GF-D8 (cell line): ENCODE measurements at places on chromosomes 1 and 21.
A peak's percentile ranks its signal among the peaks of the same experiment; 100 is the strongest.

GRCh38 chr1:56433056-56433577 is 146.2 kb downstream of the PLPP3 start:
- no peak for DNase-seq

DNA sequence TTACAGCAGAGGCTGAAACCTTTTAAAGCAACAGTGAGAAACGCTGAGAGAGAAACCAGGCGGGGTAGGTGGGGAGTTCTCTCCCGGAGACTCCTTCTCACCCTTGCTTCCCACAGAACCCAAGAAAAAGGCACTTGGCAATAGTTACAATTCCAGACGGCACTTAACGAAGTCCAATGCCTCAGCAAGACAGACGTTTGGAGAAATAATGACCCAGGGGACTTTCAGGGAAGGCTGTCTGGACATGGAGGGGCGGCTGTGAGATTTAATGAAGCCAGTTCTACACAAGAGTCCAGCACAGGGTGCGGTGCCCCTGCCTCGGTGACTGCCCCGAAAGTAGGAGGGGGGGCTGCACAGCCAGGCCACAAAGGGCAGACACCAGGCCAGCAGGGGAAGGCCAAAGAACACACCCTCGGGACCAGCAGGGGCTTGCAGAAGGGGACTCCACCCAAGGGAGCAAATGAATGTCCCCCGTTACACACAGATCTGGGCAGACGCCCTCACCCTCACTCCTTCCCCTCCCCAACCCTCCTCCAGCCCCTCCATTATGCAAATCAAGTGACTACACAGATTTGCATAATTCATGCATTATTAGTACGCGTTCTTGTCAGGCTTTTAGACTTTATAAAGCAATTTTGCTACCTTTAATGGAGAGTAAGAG is 26.3 kb downstream of the KCNN3 start:
- no peak for DNase-seq

DNA sequence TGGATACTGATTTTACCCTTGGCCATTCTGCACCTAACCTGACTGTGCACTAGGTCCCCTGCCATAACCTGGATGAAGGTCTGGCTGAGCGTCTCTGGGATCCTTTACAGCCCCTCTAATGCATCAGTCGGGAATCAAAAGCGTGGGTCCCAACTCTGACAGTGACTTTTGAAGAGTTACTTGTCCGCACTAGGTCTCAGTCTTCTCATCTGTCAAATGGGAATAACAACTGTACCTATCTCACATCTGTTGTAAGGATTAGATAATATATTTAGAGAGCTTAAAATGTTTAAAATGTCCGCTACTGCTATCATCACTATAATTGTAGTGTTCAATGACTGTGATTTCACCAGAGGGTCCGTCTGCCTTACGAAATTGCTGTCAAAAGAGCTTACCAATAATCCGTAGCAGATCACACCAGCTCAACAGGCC is 746 bp downstream of the TADA1 start:
- DNase-seq = no peak

- DNase-seq = no peak
Measured at GRCh38 chr1:52771384-52771783, 45.1 kb downstream of the ZYG11B start.

GRCh38 chr1:200131551-200132125 is 104.1 kb downstream of the NR5A2 start:
- DNase-seq = no peak

DNA sequence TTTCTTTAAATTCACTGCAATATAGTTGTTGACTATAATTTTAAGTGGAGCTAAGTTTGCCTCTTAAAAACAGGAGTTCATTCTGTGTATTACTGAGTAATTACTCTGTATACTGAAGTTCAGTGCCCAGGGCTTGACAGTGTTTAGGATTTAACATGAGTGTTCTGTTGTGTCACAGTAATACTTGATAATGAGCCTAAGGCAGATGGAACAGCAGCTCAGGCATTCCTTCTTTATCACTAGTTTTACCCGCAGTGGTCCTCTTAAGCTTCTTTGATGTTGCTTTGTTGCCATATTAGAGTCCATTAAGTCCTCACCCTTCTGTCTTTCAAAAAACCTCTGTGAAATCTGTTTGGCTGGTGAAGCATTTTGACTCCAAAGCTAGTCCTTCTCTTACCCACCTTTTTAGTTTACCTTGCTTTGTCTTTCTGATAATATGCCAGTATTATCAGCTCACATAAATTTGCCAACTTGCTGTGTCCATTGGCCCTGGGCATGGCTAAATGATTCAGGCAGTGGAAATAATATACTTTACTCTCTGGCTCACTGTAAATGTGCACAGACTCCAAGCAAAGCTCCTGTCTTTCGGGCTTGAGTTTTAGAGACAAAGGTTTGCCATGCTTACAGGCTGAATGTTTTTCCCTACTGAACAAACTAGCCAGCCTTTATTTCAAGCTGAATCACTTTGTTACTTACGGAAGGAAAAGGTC is 17.7 kb downstream of the HIPK1 start:
- no peak for DNase-seq

- no peak for DNase-seq
Measured at GRCh38 chr1:62436039-62436465, 797 bp upstream of the USP1 start.

DNA sequence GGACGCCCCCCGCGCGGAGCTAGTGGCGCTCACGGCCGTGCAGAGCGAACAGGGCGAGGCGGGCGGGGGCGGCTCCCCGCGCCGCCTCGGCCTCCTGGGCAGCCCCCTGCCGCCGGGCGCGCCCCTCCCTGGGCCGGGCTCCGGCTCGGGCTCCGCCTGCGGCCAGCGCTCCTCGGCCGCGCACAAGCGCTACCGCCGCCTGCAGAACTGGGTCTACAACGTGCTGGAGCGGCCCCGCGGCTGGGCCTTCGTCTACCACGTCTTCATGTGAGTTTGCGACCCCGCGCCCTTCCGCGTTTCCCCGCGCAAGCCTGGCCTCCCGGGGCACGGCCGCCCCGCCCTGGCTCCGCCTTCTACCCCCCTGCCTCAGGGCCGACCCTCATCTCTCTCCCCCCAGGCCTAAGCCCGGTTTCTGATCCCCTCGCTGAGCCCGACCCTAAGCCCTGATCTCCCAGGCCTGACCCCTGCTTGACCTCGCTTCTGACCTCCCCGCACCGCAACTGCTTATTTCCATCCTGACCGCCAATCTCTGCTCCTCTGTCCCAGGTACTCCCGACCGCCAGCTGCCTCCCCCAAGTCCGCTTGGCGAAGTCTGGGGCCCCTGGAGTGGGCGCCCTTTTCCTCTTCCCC is 669 bp downstream of the KCNQ4 start:
- no peak for DNase-seq

GRCh38 chr1:43282220-43283195 is 2.9 kb downstream of the C1orf210 start:
- DNase-seq = no peak

- DNase-seq = peak; percentile 80
Measured at GRCh38 chr1:12344596-12345349, 114.9 kb downstream of the VPS13D start.

GRCh38 chr1:239283216-239283615 is 103.2 kb upstream of the CHRM3 start:
- no peak for DNase-seq

GRCh38 chr1:8412183-8412831 is 94.4 kb downstream of the SLC45A1 start:
- DNase-seq = no peak

DNA sequence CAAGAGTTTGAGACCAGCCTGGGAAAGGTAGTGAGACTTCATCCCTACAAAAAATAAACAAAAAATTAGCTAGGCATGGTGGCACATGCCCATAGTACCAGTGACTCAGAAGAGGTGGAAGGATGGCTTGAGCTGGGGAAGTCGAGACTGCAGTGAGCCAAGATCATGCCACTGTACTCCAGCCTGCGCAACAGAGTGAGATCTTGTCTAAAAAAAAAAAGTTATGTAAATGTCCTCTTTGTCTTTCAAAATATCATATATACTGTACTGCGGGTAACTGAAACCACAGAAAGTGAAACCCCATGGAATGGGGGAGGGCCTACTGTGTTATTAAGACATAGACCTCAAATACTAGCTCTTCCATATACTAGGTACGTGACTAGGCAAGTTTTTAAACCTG is 20.8 kb downstream of the ACADM start:
- DNase-seq = peak; percentile 73

GRCh38 chr1:214027498-214027897 is 39.7 kb downstream of the PROX1 start:
- no peak for DNase-seq

DNA sequence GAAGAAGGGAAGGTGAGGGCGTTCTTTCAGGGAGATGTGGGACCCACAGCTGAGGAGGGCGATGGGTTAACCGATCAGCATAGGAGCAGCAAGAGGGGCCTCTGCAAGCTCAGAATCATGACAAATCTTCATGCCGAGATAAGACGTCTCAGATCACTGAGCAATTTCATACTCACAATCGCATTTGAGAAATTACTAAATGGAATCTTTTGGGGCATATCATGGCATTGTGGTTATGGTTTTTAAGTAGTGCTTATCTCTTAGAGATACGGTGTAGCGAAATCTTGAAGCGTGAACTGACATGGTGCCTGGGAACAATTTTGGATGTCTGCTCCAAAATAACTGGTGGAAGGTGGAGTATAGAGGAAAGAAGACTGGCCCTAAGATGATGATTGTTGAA is 6.2 kb downstream of the TNNT2 start:
- DNase-seq = no peak

GRCh38 chr1:32759521-32759981 is 57.0 kb upstream of the SYNC start:
- no peak for DNase-seq

DNA sequence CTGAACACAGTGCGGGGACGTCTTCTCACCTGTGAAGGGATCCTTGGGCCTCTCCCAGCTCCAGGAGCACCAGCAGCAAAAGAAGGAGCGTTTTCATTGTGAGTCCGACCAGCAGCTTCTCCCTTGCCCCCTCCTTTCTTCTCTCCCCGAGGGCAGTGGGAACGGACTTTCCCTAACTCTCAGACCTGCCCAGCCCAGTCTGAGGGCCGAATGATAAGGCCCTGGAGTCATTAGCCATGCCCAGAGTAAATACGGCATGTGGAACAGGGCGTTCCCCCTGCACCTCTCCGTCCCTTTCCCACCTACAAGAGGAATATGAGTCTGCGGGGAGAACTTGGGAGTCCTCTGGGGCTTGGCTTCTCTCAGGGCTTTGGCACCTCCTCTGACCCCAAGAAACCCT is at the start of gene CTSE:
TSS of gene CTSE (minus strand) at position 201 of the 400 bp plus-strand sequence. CDS start at position 97, 104 bp downstream.
- DNase-seq = no peak

DNA sequence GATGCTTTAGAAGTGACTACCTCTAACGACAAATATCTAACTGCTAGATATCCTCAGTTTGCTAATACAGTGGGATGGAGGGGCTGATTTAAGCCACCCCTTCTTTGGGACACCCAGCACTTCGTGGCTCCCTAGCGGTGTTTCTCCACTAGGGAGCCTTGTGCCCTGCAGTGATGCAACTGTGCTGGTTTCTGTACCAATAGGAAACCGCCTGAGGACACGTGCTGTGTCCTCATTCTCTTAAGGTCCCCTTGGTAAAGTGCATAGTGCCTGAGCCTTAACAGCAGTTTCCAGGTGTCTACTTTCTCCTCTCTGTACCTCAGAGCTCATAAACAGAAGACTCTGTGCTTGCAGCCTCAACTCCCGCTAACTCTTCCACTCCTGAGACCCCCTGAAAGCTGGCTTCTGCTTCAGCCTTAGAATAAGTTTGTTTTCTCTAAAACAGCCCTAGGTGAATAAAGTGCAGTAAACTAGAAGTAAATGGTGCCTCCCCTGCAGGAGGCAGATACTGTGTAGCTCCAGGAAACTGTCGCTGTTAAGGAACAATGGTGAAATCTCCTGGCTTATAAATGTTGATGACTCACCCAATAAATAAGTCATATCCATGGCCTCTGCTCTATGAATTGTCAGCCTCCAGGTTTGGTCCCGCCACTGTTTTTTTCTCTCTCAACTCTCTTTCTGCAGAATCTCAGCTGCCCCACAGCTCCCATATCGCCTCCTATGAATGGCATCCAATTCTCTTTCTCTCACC is 130.4 kb downstream of the AK5 start:
- DNase-seq = peak; percentile 87

DNA sequence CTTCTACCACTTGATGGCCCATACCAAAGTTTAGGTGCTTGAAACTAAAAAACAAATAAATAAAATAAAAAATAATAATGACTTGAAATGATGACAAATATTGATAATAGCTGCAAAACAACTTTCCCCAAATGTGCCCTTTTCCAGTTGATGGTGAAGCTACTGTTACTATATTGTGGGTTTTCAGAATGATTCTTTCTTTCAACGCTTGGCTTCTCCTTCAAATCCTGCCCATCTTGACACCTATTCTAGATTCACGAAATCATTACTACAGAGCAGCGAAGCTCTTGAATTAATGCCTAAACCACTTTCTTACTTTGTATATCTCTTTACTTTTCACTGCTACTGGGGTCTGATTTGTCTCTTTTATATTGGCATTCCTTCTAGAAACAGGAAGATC is 9.2 kb upstream of the C1orf141 start:
- DNase-seq = no peak

DNA sequence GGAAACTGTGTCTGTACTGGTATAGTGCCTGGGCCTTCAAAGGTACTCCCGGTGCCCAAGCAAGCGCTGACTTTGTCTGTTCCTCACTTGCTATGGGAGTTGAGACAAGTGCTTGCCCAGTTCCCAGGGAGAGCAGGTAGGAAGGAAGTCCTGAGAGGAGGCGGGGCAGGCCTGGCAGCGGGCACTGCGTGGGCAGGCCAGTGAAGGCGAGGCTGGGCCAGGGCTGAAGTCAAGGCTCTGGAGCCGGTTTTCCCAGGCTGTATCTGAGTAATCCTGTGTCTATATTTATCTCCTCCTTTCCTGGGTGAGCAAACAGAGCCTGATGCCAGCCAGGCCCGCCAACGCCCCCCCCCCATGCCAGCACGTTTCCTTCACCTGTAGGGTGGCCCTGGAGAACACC is 15.9 kb upstream of the EDN2 start:
- DNase-seq = no peak

- no peak for DNase-seq
Measured at GRCh38 chr1:66315671-66316070, 218.3 kb upstream of the SGIP1 start.

- DNase-seq = no peak
Measured at GRCh38 chr1:3027611-3028371, 6.5 kb downstream of the ACTRT2 start.

- no peak for DNase-seq
Measured at GRCh38 chr1:99820546-99820945, 29.6 kb upstream of the AGL start.

DNA sequence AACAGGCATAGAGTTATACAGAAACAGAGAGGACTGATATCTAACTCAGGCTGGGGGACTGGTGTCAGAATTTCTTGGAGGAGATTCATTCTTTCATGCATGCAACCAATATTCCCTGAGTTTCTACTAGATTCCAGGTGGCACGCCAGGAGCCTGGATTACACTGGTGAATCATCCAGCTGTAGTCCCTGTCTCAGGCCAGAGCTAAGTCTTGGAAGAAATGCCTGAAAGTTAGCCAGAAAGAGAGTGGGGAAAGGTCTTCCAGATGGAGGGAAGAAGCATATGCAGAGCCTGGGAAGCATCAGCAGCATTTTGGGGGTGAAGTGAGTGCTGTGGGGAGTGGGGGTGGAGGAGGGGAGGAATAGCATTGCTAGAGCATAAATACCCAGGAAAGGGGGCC is 239.1 kb downstream of the OMA1 start:
- no peak for DNase-seq
